ENCODE measurements at places on chromosomes 12 and 14.

DNA sequence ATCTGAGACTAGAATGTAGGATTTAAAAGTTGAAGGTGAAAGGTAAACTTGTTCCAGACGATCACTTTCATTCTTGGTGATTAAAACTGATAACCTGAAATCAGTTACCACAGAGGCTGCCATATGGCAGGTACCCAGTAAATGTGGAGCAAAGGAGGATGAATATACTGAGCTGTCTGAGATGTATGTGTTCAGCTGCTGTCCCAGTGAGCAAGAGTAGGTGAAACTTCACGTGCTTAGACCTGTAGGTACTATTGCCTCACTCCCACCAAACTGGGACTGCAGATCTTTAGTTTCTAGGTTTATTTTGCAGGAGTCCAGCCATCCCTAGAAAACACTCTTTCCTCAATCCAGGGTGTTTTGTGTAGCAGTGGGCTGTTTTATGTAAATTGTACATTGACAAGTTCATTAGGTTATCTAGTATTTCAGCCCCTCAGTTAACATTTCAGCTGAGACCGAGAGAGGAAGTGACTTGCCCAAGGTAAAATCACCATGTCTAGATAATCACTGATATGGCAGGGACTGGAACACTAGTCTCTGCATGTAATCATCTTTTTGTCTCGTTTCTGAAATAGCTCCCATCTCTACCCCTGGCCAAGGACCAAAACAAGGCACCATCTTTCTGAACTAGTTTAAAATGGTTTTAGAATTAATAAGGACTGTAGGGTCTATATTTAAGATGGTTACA lies 62.7 kb downstream of the ATG14 start:
- no peak for DNase-seq

DNA sequence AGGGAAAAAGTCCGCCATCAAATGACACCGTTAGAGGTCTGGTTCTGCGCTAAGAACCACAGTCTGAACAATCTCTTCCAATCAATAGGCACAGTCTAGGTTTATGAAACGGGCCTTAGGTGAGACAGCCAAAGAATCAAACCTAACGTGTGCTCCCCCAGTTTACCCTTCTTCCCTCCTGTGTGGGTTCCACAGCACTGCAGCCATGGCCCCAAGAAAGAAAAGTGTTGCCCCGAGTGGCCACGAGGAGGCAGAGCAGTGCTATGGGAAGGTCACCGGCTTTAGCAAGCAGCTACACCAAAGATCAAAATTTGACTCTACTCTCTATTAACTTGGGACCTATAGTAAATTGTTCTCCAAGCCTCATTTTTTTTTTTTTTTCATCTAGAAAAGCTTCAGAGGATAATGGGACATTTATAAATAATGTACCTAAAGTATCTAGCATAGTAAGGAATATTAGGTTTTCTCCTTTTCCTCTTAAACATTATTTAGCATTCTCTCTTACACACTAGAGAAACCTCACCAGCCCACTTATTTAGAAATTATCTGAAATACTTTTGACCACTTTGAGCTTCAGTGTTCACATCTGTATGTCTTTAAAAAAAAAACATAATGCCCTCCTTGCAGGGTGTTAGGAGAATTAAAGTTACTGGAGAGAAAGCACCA lies 70.2 kb upstream of the GPHB5 start:
- peak; percentile 46 for DNase-seq

DNA sequence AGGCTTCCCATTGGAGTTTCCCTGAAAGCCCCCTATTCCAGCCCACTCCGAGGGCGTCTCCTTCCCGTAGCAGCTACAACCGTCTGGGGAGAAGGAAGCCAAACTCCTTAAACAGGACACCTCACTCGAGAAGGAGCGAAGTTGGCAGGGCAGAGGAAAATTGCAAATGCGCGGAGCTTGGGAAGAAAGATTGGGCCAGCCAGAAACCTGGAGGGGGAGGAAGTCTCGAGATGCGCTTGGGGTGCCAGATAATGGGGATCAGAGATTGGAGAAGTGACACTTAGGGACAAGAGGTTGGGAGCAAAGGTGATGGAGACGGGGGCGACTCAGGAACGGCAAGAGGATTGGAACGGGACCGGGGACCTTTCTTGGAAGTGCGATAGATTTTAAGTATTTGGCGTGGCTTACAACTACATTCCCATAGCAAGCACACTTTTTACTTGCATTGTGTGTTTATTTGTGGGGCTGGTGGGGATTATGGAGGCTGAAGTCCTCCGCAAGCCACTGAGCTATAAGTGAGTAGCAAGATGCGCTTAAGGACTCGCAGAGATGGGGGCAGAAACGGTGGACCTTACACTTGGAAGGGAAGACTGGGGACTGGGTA lies 926 bp downstream of the HRK start:
- DNase-seq, result no peak

GRCh38 chr14:78310272-78310671 lies 140.1 kb downstream of the NRXN3 start:
- DNase-seq, result no peak

DNA sequence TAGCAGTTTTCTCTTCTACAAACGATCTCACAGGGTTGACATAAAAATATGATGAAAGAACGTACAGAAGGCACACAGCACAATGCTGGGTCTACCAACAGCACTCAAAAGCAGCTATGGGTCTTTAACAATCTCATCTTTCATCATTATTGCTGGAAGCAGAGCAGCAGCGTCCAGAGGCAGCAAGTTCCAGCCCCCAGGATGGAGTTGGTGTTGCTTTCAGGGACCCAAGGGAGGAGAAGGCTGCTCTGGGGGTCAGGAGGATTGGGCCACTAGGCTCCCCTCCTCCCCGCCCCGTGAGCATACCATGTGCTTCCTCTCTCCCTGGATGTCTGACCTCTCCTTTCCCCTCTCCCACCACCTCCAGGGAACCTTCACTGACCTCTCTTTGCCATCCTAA lies 13.3 kb downstream of the KCTD10 start:
- DNase-seq, result no peak

GRCh38 chr12:57837864-57838562 lies 8.5 kb downstream of the CTDSP2 start:
- no peak for DNase-seq

DNA sequence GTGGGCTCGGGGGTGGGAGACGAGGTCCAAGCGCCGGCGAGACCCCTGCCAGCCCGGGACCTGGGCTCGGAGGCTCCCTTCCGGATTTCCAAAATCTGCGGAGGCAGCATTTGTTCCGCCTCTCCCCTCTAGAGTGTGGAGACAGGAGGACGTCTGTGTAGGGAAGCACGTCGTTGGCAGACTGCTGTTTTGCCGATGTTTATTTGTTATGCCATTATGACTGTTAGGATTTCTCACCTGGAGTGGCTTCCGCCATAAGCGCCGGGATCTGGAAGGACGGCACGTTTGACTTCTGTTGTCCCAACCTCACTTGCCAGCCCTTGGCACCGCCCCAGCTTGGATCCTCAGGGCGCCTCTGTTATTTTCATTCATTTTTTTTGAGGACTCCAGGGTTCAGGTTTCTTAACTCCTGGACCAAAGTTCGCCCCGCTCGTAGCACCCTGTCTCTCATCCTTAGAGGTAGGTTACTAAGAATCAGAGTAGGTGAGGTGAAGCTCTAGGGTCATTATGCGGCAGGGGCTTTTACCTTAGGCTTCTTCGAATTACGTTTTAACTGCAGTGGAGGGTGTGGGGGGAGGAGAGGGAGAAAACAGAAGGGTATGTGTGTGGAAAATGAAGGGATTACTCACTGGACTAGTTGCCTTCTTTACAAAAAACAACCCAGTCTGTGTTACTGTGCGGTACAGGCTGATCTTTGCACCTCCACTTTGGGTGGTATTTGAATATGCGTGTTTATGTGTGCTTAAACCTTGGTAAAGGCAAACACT lies 547 bp upstream of the PYGL start:
- no peak for DNase-seq

GRCh38 chr12:49705479-49706134 lies 1.6 kb downstream of the FMNL3 start:
- DNase-seq, result no peak

DNA sequence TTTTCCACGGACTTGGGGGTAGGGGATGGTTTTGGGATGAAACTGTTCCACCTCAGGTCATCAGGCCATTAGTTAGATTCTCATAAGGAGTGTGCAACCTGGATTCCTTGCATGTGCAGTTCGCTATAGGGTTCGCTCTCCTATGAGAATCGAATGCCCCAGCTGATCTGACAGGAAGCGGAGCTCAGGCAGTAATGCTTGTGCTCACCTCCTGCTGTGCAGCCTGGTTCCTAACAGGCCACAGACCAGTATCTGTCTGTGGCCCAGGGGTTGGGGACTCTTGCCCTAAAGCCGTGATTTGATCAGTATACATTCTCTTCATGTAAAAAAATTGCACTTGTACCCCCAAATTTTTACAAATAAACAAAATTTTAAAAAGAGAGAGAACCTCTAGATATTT lies 219.4 kb upstream of the CPNE8 start:
- DNase-seq, result no peak

DNA sequence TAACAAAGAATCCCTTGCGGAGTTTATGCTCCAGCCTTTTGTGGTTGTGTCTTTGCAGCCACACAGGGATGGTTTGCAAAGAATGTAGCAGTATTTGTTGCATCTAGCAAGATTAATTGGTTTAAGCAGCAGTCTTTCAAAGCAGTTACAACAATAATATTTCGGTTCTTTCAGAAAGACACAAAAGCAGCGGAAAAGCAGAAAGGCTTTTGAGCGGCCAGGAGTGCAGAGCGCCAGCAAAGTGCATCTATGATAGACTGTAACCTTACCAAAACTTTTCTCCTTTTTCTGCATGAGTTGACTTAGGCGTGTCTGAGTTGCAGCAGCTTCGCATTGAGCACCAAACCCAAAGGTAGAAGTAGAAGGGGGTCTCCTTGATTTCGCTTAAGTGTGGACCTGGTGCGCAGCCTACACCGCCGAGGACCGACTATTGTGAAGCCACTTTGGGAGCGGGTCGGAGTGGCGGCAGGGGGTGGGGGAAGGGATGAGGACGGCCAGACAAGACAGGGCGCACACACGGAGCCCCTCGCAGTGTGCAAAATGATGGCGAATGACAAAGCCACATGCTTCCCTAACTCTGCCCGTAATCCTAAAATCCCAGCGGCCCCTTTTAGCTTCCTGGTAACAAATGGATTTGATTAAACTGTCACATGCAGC lies 1.2 kb downstream of the LMO3 start:
- no peak for DNase-seq

DNA sequence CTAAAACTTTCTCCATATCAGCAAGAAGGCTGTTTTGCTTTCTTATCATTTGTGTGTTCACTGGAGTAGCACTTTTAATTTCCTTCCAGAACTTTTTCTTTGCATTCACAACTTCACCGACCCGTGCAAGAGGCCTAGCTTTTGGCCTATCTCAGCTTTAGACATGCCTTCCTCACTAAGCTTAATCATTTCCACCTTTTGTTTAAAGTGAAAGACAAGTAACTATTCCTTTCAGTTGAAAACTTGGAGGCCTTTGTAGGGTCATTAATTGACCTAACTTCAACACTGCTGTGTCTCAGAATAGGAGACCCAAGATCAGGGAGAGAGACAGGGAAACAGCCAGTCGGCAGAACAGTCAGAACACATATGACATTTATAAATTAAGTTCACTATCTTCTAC lies 39.3 kb downstream of the BBS10 start:
- DNase-seq, result no peak

DNA sequence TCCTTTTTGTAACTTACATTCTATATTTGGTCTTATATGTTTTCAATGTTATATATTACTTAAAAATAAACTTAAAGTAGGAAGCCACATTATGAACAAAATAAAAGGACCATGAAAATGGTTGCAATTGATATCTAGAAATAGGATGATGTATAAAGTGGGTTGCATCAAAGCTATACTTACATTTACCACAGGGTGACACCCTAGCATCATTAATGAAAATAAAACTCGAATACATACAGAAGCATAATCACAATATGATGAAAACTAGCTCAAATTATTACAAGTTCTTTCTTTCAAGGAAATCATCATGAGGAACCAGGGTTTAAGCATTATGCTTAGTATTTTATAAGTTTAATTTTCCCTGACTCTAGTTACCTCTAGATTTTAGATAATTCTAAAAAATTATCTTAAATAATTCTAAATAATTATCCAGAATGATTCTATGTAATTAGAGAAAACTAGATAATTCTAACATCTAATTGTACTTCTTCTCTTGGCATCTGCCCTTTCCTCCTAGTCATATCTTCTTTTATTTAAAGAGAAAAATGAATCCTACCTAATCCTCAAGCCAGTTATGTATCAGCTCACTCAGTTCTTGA lies 31.2 kb downstream of the TAS2R7 start:
- no peak for DNase-seq

- DNase-seq, result no peak
Measured at GRCh38 chr14:21526672-21527317, 649 bp upstream of the SALL2 start.

GRCh38 chr12:42482748-42483520 lies 106.6 kb downstream of the PRICKLE1 start:
- peak; percentile 45 for DNase-seq

DNA sequence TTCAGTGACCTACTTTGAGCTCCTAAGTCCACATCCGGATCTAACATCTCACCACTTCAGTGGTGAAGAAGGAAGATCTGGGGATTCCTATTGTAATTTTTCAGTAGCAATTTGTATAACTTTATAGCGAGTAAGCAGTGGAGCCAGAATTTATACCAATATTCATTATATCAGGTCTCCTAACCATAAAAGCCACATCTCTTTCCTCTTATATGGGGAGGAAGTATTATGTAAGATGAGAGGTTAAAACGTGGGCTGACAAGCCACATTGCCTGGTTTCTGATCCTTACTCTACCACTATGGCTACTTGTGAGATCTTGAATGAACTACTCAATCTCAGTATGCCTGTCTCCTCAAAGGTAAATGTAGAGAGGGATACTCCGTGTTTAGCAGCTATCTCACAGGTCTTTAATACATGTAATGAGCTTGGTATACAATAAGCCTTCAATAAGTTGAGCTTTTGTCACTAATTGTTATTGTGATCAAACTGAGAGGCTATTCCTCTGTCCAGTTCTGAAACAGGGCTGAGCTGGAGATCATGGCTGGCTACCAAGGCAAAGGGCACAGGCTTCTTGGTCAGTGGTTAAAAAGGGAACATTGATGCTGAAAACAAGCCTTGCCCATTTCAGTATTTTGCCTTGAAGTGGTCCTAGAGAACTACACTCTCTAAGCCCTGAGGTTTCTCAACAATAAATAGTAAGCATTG lies 3.3 kb upstream of the TMEM117 start:
- no peak for DNase-seq

- no peak for DNase-seq
Measured at GRCh38 chr14:76282581-76282980, 93.4 kb upstream of the ESRRB start.

DNA sequence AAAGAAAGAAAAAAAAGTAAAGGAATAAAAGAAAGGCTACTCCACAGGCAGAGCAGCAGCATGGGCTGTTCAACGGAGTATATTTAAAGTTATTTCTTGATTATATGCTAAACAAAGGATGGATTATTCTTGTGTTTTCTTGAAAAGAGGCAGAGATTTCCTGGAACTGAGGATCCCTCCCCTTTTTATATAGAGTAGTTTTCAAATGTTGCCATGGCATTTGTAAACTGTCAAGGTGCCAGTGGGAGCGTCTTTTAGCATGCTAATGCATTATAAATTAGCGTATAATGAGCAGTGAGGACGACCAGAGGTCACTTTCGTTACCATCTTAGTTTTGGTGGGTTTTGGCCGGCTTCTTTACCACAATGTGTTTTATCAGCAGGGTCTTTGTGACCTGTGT lies 383.0 kb downstream of the PCNX1 start:
- DNase-seq, result no peak

- DNase-seq, result no peak
Measured at GRCh38 chr14:100524233-100524932, 62.8 kb downstream of the BEGAIN start.
